ENCODE measurements at places on chromosomes 5 and 9. TPM values are rescaled to one million over a fixed set of nuclear protein-coding genes. Genes with fewer than 3 reads are reported as not detected.

DNA sequence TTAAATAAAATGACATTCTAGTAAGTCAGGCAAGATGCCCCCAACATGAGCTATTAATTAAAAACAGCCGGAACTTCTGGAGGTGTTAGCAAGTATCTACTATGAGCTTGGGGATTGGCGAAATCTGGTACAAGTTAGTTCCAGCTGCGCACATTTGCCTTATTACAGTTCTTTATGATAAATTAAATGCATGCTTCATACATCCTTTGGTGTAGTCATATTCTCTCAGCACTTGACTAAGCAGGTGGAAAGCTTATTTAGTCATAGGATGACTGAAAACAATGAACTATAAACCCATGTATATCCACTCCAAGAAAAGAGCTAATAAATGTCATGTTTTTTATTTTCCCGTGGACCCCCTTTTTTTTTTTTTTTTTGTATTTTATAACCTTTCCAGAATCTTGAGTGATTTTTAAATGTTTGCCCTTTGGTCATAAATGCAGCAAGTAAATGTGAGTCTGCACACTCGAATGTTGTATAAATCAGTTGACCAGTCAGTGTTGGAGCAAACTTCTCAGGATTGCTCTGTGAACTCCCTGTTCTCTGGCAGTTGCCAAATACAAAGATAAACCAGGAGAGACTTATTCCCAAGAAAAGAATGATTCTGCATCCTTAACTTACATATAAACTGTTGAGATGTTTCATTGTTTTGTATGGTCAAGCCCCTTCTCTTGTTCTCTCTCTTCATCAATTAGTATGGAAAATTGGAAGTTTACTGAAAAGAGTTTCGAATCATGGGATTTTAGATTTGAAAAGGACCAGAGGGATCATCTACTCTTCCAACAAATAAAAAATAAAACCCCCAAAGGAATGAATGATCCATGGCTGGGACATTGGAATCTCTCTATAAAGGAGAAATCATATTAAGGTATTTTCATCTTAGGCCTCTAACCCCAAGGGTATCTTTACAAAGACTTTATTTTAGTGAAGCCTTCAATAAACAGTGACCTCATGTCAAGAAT, 38.3 kb downstream of the PIK3R1 start:
- no peak for DNase-seq

PCSK1 gene
- total RNA-seq: not detected

MXD3 gene
- total RNA-seq: 4.3 TPM

- no peak for DNase-seq
Measured at GRCh38 chr9:124220946-124221451, 36.8 kb upstream of the NEK6 start.

IFNA21 gene
- total RNA-seq: not detected

GRCh38 chr5:133383580-133383939, 228.8 kb downstream of the FSTL4 start:
- no peak for DNase-seq

DNA sequence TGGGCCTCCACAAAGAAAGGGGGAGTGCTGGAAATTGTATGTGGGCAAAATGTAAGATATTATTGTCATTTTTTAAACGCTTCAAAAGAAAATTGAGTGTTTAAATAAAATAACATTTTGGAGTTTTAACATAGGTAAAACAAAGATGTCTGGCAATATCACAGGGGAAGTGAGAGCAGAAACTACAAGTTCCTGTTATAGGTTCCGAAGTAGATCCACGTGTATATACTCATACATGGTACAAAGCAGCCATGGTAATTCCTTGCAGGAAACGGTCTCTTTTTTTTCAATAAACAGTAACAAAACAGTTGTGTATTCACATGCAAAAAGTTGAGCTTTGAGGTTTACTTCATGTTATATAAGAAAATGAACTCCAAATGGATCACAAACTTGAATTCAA, 78.4 kb downstream of the MTRR start:
- no peak for DNase-seq

ADGRV1 gene
- total RNA-seq: 0.32 TPM

OR2K2 gene
- not detected for total RNA-seq

- DNase-seq: no peak
Measured at GRCh38 chr5:176535101-176535663, 2.0 kb downstream of the RNF44 start.

DNA sequence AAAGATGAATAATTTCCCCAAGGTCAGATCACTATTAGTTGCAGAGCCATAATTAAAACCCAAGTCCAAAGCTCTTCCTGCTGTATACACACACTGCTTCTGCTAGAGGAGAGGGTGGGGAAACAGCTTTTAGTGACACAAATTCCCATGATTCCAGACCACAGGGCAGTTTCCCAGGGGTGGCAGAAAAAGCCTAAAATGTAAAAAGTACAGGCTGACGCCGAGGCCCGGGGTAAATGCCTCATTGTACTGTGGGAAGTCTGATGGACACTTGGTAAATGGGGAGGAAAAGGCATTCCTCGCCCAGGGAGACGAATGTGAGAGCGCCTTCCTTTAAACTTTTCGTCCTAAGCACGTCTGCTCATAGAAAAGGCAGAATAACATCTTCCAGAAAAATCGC, 65.7 kb downstream of the DENND1A start:
- no peak for DNase-seq

GRCh38 chr5:43702293-43702692, 99.3 kb downstream of the NNT start:
- DNase-seq: no peak

DNA sequence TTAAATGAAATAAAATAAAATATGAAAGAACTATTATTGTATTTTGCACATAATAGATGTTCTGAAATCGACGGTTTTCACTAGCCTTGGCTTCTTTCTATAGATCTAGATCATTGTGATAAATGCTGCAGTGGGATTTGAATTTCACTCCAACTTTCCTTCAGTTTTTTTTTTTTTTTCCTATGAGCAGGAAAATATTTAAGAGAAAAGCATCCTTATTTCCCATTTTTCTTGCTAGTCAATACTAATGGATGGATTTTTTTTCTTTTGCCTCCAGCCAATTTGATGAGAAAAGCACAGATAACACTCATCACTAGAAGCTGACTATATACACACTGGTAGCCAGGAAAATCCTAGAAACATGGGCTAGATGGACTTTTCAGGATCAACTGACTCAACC, 249.0 kb downstream of the NFIB start:
- DNase-seq: no peak

DNA sequence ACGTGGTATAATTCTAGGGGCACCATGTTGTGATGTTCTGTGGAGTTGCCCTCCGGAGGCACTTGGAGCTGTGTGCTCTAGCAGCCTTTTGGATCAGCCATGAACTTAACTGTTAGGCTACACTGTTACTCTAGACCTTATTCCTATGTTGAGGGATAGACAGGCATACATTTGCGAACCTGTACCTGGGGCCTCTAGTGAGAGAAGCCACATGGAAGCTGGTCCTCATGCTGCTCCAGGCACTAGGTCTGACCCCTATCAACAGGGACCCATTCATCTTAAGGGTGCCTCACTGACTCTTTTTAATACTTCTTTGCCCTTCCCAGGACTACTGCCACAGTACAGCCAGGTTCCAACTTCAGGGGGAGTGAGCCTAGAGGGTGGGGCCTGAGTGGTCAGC, 594.8 kb downstream of the RAB3C start:
- no peak for DNase-seq

GRCh38 chr9:93464876-93465275, 11.5 kb upstream of the FAM120AOS start:
- DNase-seq: no peak

ZMAT2 gene
- total RNA-seq: 83.6 TPM

DNA sequence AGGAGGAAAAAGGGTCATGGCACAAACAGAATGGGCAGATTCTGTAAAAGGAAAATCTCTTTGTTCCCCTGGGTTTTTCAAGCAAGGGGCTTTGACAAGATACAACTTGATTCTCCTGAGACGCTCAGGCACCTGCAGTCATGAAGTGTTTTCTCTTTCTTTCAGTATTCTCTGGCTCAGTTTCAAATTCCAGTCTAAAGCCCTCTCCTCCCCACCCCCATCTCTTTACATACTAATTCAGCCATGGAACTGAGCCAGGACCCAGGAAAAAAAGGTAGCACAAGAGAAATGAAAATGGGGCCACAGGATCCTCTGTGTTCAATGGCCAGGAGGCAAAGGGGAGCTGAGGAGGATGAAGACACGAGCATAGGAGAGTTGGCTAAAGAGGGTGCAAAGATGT, 408.4 kb downstream of the SPOCK1 start:
- no peak for DNase-seq

GRCh38 chr5:97847920-97848631, 665.0 kb upstream of the RIOK2 start:
- DNase-seq: no peak

DNA sequence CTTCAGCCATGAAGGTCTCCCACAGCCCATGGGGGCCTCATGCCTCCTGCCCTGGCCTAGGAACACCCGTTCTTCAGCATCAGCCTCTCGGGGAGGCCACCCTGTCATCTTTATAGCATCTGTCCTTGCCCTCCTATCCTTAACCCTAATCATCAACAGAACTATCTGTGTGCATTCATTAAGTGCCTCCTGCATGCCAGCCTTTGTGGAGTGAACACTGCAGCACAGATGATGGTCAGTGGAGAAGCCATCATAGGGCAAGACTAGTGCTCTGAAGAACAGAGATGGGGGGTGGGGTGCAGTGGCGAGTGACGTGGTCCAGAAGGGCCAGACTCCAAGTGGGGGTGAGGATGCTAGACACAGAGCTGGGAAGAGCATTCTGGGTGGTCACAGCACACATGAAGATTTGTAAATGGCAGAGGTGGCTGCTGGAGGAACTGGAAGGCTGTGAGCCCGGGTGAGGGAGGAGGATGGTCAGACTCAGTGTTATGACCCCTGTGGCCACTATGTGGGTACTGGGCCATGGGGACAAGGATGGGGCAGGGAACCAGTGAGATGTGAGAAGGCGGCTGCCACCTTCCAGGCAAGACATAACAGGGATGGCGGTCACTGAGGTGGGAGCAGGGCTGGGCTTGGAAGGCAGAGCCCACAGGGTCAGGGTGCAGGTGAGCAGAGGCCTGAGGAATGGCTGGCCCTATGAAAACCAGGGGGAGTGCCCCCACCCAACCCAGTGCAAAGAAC, 3.6 kb upstream of the CARD19 start:
- DNase-seq: no peak

PCDHA9 gene
- total RNA-seq: not detected

DNA sequence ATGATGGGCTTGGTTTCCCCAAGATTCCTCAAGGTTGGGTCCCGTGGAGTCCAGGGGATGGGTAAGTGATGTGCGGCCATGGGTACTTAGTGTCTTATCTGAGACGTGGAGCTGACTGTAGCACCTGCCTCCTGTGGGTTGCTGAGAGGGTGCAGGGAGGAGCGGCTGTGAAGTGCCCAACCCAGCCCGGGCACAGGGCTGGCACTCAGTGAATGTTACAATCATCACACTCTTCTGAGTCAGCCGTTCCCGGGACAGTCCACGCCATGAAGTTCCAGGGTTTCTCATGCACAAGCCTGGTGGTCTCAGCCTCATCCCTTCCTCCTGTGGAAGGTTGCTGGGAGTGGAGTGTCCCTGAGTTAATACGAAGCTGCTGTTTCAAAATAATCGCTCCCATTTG, 29.1 kb downstream of the NTNG2 start:
- no peak for DNase-seq

- no peak for DNase-seq
Measured at GRCh38 chr9:95000821-95001220, 274.3 kb downstream of the AOPEP start.

DNA sequence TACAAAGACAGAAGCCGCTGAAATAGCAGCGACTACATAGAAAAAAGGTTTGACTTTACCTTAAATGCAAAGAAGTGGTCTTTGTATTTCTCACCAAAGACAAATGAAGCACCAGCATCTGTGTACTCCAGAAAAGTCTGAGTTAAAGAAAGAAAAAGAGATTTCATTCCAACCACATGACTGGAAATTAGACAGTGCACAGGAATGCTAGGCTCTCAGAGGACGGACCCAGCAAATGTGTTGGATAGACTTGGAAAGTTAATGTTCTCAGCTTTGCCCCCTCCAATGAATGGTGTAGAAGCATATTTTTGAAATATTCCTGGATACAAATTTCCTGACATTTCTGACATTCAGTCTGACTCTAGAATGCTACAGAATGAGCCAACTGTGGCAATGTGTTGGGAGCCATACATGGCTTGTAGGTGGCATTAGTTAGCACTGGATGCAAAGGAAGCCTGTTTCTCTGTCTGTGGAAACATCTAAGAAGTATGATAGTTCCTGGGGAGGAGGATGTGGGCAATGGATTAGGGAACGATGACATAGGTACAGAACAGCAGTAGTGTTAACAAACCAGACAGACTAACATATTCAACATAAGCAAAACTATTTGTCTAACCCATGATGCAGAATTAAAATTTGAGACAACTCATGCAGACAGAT, 43.3 kb downstream of the SLC28A3 start:
- DNase-seq: no peak

DNA sequence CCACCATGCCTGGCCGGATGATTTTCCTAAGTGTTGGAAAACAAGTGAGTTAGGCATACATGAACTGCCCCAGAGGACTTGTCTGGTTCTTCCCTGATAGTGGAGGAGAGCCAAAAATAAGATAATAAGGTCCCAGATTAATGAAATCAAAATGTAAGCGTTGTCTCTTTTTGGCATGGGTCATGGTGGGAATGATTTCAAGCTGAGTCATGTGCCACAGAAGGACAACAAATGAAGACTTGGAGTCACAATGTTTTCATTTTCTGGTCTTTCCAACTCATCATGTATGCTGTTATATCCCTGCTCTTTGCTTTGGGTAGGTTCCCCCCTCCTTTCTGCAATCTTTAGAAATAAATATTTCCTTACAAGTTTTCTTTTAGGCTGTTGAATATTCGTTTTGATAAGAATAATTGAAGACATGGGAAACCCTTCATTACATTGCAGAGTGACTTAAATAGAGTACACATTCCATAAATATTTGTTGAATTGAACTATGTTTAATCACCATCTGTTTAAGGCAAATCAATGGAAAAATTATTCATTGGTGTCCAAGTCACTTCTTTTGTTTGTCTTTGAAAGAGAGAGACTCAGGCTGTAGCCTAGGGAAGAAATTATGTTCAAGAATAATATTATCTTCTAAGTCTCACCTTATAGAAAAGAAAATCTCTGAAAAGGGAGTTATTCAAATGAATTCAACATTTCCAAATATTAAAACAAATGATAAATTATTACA, 196.3 kb downstream of the CSNK1G3 start:
- DNase-seq: no peak

GRCh38 chr5:88524941-88525340, 256.3 kb upstream of the TMEM161B start:
- DNase-seq: no peak
